ENCODE measurements at places on chromosomes 13 and 19.

DNA sequence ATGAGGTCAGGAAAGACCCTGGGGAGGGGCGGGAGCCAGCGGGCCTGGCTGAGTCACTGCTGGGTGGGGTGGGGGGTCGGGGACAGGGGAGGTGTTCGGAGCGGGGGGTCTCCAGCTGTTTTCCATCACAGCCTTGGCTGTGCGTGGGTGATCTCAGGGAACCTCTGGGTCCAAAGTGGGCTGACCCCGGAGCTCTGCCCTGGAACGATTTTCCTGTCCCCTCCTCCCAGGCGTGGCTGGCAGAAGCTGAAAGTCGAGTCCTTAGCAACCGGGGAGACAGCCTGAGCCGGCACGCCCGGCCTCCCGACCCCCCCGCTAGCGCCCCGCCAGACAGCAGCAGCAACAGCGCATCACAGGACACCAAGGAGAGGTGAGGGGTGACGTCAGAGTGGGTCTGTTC is 10.6 kb downstream of the TRIP10 start:
- no peak for DNase-seq

GRCh38 chr19:41408256-41408655 is 10.6 kb downstream of the BCKDHA start:
- DNase-seq, result no peak

DNA sequence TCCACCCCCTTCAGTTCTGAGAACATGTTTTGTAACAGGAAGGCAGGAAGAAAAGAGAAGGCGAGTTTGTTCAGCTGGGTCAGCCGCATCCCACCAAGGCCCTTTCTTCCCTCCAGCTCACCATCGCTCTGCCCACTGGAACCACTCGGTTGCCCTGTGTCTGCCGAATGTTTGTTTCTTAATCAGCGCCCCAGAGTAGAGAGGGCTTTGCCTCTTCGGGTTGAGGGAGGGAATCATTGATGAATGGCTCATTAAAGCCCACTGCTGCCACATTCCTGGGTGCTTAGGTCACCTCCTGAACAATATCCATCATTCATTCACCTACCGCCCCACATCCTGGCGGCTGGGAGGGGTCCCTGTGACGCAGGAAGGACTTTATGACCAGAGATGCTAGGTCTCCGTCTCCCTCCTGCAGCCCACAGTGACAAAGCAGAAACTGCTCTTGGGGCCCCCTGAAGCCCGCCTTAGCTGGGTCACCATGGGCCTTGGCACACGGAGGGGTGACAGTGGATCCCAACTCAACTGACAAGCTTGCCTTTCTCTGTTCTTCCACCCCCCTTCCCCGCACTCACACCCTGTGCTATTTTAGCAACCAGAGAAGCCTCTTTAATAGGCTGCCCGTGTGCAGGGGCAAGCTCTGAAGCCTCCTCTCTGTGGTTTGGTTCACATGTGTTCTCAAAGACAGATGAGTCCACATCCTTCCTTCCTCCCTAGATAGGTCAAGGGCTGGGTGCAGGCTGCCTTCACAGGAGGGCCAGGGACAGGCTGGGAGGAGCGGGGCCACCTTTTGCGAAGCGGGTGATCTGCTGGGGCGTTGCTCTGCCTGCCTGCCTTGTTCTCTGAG is 46.2 kb downstream of the ACTN4 start:
- no peak for DNase-seq

DNA sequence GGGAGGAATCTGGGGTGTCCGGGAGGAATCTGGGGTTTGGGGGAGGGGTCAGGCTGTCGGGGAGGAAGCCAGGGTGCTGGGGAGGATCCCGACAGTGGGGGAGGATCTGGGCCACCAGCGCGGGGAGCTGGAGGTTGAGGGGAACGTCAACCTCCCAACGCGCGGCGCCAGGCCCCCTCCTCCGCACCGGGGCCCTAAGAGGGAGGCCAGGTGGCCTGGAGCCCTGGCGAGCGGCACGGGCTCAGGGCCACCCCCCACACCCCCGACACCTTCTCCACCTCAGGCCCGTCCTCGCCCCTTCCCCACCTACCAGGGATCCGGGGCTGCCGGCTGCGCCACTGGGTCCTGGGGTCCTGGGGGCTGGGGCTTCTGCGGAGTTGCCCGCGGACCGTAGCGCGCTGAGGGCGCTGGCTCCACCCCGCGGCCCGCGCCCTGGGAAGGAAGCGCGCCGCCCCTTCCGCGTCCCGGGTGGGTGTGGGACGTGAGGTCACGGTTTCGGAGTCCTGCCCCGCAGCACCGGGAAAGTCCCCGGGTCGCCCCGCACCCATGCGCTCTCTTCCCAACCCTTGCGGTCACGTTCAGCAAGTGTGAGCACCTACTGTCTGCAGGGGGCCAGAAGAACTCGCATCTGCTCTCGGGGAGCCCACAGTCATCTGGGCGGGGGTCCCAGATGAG is at the start of gene TICAM1:
Gene TICAM1 (minus strand): TSS at position 409 of the 675 bp plus-strand sequence. CDS start 13,335 bp downstream, outside the sequence.
- DNase-seq, result no peak

DNA sequence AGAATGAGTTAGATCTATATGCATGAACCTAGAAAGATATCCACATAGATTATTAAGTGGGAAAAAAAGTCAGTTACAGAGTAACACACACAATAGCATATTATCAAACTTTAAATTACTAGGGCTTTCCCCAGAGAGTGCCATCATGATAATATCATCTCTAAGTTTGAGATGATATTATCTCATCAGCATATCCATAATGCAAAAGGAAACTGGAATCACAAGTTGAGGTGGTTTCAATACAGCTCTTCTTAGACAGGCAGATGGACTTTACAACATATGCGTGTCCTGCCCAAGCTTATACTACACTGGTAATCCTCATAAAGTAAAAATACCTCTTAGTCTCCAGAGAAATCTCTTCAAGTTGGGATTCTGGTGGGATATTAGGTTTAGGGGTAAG is 236.2 kb upstream of the SERP2 start:
- DNase-seq, result no peak

GRCh38 chr19:31955884-31956283 is 389.5 kb upstream of the ZNF507 start:
- DNase-seq, result no peak

GRCh38 chr19:48244281-48244680 is 11.4 kb downstream of the CARD8 start:
- DNase-seq, result no peak

GRCh38 chr19:18290302-18291018 is 9.0 kb upstream of the JUND start:
- no peak for DNase-seq

DNA sequence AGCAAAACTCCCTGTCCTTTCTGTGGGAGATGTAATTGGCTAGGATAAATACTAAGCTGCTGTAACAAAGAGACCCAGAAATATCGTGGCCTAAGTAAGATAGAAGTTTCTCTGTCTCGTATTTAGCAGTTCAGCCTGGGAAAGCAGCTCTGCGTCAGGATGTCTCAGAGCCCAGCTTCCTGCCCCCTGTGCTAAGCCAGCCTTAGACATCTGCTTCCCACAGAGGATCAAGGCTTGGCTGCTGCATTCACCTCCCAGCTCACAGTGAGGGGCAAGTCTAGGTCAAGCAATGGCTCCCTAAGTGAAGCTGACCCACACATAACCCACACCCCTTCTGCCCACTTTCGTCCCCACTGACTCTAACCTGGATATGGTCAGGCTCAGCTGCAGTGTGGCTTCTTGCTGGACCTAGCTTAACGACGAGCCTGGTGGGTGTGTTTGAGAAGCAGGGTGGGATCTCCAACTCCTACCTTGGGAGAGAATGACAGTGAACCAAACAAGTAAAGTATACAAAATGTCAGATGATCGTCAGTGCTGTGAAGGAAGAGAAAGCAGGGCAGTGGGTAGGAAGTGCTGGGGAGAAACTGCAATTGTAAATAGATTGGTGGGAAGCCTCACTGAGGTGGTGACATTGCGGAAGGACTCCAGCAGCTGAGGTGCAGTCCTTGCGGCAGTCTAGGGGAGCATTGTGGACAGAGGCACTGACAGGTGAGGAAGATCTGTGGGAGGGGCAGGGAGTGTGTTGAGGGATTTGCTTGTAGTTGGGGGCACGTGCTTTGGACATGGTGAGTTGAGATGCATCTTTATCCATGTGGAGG is 82.9 kb downstream of the TNFRSF19 start:
- no peak for DNase-seq
